ENCODE measurements at places on chromosomes 5 and 9.

DNA sequence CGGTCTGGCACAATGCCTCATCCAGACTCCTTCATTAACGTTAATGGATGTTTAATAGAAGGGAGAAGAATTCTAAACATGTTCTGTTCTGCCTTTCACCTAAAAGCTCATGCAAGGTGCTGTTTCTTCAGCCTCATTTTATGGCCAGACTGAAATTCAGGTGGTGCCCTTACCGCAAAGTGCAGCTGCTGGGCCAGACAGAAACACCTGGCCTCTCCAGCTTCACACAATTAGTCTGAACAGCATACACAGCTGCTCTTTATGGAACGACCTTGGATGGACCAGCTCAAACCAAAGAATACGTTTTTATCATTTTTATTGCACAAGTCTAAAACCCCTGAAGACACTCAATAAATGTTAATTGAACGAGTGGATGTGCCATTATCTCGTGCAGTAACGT lies 4.6 kb downstream of the SNCAIP start:
- no peak for DNase-seq

- DNase-seq, result no peak
Measured at GRCh38 chr5:140042393-140042642, 781 bp downstream of the NRG2 start.

DNA sequence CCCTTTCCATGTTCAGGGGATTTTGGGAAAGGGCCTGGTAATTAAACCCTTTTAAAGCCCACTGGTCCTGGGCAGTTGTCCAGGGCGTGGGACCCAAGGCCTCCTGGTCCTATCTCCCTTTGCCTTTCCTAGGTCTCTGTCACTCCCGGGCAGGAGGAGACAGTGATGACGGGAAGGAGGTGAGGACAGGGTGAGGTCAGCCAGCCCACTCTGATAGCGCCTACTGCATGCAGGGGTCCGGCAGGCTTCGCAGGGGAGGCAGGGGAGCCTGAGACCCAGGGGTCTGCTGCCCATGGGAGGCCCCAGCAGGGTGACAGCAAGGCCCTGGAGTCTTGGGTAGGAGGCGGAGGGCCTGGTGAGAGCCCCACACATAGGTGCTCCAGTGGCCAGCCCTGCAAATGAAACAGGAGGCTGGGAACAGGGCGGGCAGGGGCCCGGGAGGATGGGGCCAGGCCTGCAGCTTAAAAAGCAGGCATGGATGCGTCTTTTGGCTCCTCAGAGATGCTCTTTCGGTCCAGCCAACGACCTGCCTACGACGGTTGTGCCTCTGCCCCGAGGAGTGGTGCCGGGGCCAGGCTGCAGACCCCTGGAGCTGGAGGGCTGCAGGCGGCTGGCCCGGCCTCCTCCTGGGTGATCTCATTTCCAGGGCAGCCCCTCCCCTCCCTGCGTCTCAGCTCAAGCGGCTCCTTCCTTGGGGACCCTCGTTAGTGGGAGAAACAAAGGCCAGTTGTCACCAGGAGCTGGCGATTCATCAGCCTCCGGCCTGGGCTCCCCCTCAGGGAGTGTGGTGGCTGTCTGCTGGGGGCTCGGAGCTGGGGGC lies 6.7 kb upstream of the RXRA start:
- DNase-seq, result no peak

DNA sequence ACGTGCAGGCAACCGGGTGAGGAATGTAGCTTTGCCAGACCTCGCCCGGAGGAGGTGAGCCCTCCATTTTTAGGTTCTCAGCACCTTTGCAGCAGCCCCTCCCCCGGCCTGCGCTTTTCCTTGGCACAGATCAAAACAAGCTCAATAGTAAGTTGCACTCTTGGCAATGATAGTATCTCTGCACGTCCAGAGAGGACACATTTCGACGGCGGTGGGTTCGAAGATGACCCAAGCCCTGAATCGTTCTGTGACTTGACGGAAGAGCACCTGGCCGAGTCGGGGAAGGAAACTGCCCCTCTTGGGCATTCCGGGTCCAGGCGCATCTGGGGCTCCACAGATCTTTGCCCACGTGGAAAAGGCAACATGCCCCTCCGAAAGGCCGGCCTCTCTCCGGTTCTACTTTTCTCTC lies 904 bp downstream of the GDNF start:
- no peak for DNase-seq

GRCh38 chr5:865168-865521 lies 14.4 kb upstream of the ZDHHC11 start:
- DNase-seq, result no peak

DNA sequence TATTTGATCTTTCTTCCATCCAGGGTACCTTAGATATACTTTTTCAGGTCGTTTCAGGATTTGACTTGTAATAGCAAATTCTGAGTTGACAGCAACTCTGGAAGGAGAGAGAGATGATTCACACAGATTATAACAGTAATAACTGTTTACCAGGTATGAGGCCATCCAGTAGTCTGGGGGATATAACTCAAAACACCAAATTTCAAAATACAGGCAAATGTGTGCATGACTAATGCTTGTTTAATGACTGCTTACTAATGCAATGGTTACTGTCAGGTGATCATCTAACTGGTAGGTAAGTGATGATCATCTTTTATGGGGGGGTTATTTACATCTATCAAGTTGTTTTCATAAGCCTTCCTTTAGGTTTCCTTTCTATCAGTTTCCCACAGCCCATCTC lies 412.3 kb downstream of the MAT2B start:
- DNase-seq, result no peak

GRCh38 chr5:132677682-132678400 lies 4.1 kb downstream of the IL4 start:
- DNase-seq, result no peak
